ENCODE measurements at places on chromosomes 4 and X. TPM values are rescaled to one million over a fixed set of nuclear protein-coding genes. Genes with fewer than 3 reads are reported as not detected.

Gene DIAPH2
- 14.9 TPM for total RNA-seq

- H3K27ac ChIP-seq, result no peak overlapping the region
- H3K4me3 ChIP-seq, result no peak overlapping the region
- H3K4me1 ChIP-seq, result peaks cover 22% of the 10 kb centered on the region
- H3K36me3 ChIP-seq, result no peaks in the 10 kb centered on the region
- DNase-seq, result no peak
Measured at GRCh38 chr4:17329046-17329445, 182.8 kb downstream of the QDPR start.

Gene GAGE12H
- not detected for total RNA-seq

DNA sequence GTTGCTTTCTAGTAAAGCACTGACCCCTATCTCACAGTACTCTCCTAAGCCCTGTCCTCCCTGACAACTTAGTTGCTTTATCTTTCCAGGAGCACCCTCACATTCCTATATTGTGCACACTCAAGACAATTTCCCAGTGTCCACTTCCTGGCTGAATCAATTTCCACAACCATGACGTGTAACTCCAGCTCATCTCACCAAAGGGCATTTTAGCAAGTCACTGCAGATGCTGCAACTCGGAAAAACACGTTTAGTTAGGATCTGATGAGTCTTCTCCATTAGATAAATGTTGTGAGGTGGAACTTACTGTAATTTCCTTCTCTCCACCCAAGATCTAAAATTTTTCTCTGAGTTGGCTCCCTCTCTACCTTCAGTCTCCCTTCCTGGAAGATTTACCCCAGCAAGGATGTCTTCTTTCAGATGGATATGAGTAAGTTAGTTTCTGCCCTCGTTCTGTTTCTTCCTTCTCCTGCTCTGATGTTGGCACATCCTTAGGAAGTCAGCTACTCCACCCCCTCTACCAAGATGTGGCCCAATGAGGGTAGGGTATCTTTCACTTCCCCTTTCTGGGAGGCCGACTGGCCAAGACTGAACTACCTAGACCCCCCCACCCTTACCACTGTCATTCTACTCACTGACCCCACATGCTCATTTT, 28.8 kb upstream of the IL13RA1 start:
- H3K4me1 ChIP-seq, result no peaks in the 10 kb centered on the region
- DNase-seq, result no peak

Gene KLF8
- 11.4 TPM for total RNA-seq

GRCh38 chrX:110317061-110317819, 645 bp downstream of the AMMECR1 start:
- DNase-seq, result peak; percentile 15
- no peaks in the 10 kb centered on the region for H3K27me3 ChIP-seq
- H3K27ac ChIP-seq, result no peak overlapping the region
- H3K4me1 ChIP-seq, result peaks cover 65% of the 10 kb centered on the region

Gene CXCL13
- not detected for total RNA-seq

DNA sequence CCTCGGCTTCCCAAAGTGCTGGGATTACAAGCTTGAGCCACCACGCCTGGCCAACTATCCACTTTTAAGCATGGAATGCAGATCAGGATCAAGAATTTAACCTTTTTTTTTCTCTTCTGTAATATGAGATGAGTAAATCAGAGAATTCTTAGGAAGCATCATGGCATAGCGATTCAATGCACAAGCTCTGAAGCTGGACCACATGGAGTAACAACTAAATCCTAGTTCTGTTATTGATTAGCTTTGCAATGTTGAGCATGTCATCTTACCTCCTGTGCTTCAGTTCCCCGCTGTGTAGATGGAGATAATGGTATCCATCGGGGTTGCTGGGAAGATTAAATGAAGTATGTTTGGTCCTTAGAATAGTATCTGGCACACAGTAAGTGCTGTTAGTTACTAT, 1.9 kb upstream of the SNX25 start:
- H3K27me3 ChIP-seq, result peaks cover 57% of the 10 kb centered on the region
- no peak overlapping the region for H3K4me3 ChIP-seq
- H3K4me1 ChIP-seq, result peaks cover 32% of the 10 kb centered on the region
- H3K27ac ChIP-seq, result no peak overlapping the region
- no peaks in the 10 kb centered on the region for H3K36me3 ChIP-seq

- peaks cover 23% of the 10 kb centered on the region for H3K36me3 ChIP-seq
- H3K27me3 ChIP-seq, result no peaks in the 10 kb centered on the region
- peak; percentile 14 for DNase-seq
- no peak overlapping the region for H3K4me3 ChIP-seq
- H3K27ac ChIP-seq, result no peak overlapping the region
Measured at GRCh38 chrX:129823115-129823514, 20.6 kb downstream of the ZDHHC9 start.

GRCh38 chr4:39330353-39330752, 35.8 kb downstream of the RFC1 start:
- H3K27me3 ChIP-seq, result no peaks in the 10 kb centered on the region
- no peaks in the 10 kb centered on the region for H3K4me1 ChIP-seq
- no peak for DNase-seq
- H3K27ac ChIP-seq, result 0 out of 2 replicates have a peak overlapping the region, but pooled peaks have one; percentile 26
- H3K4me3 ChIP-seq, result no peak overlapping the region
- peaks cover 13% of the 10 kb centered on the region for H3K36me3 ChIP-seq

Gene PNMA6F
- total RNA-seq, result 0.13 TPM

Gene NDNF
- total RNA-seq, result 2.4 TPM

Gene FAM200B
- 25.8 TPM for total RNA-seq

Gene CCNG2
- total RNA-seq, result 20.4 TPM

DNA sequence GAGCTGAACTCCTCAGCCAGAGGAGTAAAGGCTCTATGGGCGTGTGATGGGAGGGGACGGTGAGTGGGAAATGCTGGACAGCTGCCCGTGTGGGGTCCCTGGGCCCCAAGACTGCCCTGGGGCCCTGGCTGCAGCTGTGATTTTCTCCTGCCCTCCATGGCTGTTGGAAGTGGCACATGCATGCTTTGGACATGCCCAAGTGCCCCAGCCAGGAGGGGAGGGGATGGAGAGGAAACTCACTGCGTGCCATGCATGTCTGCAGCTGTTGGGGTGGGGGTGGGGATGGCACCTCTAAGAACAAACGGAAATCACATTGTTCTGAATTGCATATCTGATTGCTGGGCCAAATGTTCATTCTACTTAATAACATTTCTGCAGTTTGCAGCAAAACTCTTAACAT, 52.4 kb downstream of the MID2 start:
- no peaks in the 10 kb centered on the region for H3K27me3 ChIP-seq
- H3K4me3 ChIP-seq, result no peak overlapping the region
- peaks cover 8% of the 10 kb centered on the region for H3K4me1 ChIP-seq

GRCh38 chr4:143512978-143513313, 556 bp upstream of the SMARCA5 start:
- no peak for DNase-seq
- H3K27ac ChIP-seq, result peak overlapping the region; percentile 99
- no peaks in the 10 kb centered on the region for H3K27me3 ChIP-seq

DNA sequence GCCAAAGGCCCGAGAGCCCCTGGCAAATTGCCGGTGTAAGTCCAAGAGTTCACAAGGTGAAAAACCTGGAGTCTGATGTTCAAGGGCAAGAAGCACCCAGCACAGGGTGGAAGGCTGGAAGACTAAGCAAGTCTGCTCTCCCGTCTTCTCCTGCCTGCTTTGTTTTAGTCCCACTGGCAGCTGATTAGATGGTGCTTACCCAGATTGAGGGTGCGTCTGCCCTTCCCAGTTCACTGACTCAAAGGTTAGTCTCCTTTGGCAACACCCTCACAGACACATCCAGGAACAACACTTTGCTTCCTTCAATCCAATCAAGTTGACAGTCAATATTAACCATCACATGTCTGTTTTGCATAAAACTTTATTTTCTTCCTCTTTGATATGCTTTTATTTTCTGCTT, 157.4 kb downstream of the HS3ST1 start:
- H3K27ac ChIP-seq, result no peak overlapping the region
- H3K4me3 ChIP-seq, result no peak overlapping the region
- DNase-seq, result no peak
- H3K4me1 ChIP-seq, result peaks cover 5% of the 10 kb centered on the region

DNA sequence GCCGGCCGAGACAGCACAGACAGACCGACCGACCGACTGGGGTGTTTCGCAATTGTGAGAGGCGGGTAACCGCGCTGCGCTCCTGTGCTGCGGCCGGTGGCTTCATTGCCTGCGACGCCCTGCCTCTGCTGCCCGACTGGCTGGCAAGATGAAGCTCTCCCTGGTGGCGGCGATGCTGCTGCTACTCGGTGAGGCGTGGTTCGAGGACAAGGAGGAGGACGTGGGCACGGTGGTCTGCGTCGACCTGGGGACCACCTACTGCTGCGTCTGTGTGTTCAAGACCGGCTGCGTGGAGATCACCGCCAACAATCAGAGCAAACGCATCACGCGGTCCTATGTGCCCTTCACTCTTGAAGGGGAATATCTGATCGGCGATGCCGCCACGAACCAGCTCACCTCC, 565.7 kb upstream of the SMIM31 start:
- H3K27me3 ChIP-seq, result no peaks in the 10 kb centered on the region
- no peaks in the 10 kb centered on the region for H3K36me3 ChIP-seq
- H3K4me1 ChIP-seq, result no peaks in the 10 kb centered on the region
- H3K27ac ChIP-seq, result 0 out of 2 replicates have a peak overlapping the region, but pooled peaks have one; percentile 27
- no peak for DNase-seq

Gene AFM
- not detected for total RNA-seq

DNA sequence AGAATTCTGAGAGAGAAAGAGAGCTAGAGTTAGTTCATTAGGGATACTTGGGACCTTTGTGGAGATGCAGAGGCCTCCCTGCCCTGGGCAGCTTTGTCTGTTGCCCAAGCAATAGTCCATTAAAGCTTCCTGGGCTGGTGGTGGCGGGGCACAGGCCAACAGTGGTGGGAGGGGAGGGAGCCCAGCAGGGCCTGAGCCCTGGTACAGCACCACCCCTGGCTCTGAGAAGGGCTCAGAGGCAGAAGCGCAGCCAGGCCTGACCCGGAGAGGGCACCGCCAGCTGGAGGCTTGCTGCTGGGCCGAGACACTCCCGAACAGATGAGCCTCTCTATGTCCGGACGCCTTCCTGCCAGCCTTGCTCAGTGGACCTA, 65.3 kb downstream of the EFNB1 start:
- H3K4me1 ChIP-seq, result peaks cover 29% of the 10 kb centered on the region
- peak overlapping the region; percentile 42 for H3K4me3 ChIP-seq
- no peak for DNase-seq
- H3K27me3 ChIP-seq, result peaks cover 37% of the 10 kb centered on the region

DNA sequence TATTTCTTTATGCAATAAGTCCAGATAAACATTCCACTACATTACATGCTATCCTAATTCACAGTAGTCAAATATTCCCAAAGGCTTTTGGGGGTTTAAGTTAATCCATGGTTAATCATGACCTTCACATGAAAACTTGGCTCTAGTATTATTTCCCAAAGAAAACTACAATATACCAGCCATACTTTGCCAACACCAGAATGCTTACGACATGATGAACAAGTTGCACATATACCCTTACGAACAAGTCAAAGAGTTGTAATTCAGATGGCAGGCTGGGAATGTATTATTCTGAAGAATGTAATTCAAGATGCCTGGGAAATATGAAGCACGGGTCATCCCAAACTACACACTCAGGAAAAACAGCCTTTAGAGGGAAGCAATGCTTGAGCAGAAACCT, 499.6 kb downstream of the PPARGC1A start:
- no peak overlapping the region for H3K27ac ChIP-seq
- H3K27me3 ChIP-seq, result no peaks in the 10 kb centered on the region
- no peaks in the 10 kb centered on the region for H3K4me1 ChIP-seq
- H3K4me3 ChIP-seq, result no peak overlapping the region
- peaks cover 11% of the 10 kb centered on the region for H3K36me3 ChIP-seq

Gene RTL3
- not detected for total RNA-seq

- H3K4me1 ChIP-seq, result no peaks in the 10 kb centered on the region
- peaks cover 35% of the 10 kb centered on the region for H3K36me3 ChIP-seq
- DNase-seq, result no peak
- peaks cover 6% of the 10 kb centered on the region for H3K27me3 ChIP-seq
- H3K27ac ChIP-seq, result no peak overlapping the region
- H3K4me3 ChIP-seq, result no peak overlapping the region
Measured at GRCh38 chr4:161252520-161253141, 911.2 kb downstream of the FSTL5 start.

DNA sequence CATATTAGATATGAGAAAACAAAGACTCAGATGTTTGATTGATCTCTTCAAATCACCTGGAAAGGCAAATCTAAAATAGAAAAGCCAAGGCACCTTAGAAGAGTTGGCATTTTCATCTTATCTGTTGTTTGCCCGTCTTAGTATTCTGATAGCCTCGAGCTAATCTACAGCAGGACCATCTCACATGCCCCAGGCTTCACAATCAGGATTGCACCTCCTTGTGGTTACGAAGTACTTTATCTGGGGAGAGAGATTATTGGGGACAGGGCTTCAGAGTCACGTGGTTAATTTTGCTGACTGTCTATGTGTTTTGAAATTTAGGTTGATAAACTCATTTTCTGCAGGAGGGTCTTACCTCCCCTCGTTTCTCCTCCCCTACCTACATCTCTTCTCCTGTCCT, 313.1 kb upstream of the ANXA10 start:
- no peaks in the 10 kb centered on the region for H3K4me1 ChIP-seq
- H3K36me3 ChIP-seq, result no peaks in the 10 kb centered on the region
- DNase-seq, result no peak
- no peak overlapping the region for H3K27ac ChIP-seq
- no peaks in the 10 kb centered on the region for H3K27me3 ChIP-seq

Gene PITX2
- total RNA-seq, result 24.9 TPM

GRCh38 chr4:20253283-20253734, 1.6 kb downstream of the SLIT2 start:
- H3K4me3 ChIP-seq, result peak overlapping the region; percentile 84
- H3K27ac ChIP-seq, result no peak overlapping the region
- H3K27me3 ChIP-seq, result peaks cover 76% of the 10 kb centered on the region
- no peak for DNase-seq

Gene NPY1R
- total RNA-seq, result 21.5 TPM

Gene MAGEC3
- total RNA-seq, result not detected

Data from WTC11 (cell line).